ENCODE measurements at places on chromosomes 7 and 10.

- DNase-seq, result no peak
Measured at GRCh38 chr10:84015877-84016595, 123.3 kb upstream of the GHITM start.

GRCh38 chr10:132391676-132392020, 5.4 kb upstream of the PWWP2B start:
- no peak for DNase-seq

- DNase-seq, result peak; percentile 51
Measured at GRCh38 chr7:137642472-137642871, 204.3 kb downstream of the DGKI start.

DNA sequence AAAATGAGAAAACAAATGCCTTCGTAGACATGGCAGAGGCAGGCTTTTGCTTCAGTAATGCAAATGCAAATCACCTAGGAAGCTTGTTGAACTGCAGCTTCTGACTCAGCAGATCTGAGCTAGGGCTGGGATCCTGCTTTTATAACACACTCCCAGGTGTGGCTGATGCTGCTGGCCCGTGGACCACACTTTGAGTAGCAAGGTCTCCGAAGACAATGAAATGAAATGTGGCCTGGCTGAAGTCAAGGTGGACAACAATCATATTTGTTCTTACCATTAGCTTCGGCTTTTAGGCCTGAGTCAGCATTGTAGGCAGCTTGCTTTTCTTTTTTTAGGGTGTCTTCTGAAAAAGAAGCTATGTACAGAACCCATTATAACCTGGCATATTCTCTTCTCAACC, 26.3 kb downstream of the COL17A1 start:
- no peak for DNase-seq

- no peak for DNase-seq
Measured at GRCh38 chr10:75430000-75430763, 1.2 kb upstream of the LRMDA start.

DNA sequence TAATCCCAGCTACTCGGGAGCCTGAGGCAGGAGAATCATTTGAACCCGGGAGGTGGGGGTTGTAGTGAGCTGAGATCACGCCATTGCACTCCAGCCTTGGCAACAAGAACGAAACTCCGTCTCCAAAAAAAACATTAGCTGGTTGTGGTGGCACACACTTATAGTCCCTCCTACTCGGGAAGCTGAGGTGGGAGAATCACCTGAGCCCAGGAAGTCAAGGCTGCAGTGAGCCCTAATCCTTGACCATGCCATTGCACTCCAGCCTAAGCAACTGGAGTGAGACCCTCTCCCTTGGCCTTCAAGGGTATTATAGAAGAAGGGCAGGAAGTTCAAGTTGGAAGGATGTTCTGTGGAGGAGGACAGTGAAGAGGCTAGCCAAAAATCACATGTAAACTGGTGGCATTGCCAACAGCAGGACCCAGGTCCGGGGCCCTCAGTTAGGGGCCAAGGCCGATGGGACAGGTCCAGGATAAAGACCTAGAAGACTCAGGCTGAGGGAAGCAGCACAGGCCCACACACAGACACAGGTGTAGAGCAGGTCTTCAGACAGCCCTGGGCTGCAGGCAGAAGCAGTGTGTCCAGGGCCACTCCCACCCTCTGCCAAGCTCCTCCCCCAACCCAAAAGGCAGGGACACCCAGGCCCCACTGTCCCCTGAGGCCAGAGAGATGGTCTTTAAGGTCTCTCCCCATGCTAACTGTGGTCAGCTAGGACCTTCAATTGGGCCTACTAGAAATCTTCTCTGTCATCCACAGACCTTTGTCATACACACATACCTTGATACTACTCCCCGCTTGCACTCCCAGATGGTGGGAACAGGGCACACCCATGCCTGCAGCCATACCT, 8.4 kb upstream of the SAMD8 start:
- DNase-seq, result no peak

DNA sequence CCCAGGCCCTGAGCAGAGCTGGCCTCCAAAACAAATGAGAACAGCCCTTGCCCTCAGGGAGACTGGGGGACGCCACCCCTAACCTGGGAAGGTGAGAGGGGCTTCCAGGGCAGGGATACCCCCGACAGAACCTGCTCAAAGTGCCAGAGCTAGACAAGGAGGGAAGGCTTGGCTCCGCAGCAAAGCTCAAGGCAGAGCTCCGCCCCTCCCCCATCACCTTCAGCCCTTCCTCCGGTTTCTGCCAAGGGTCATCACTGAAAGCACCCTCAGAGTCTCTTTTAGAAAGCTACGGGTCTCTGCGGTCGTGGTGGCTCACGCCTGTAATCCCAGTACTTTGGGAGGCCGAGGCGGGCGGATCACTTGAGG, 73.4 kb upstream of the CUX1 start:
- DNase-seq, result no peak

GRCh38 chr10:113108194-113108835, 158.3 kb downstream of the TCF7L2 start:
- no peak for DNase-seq

DNA sequence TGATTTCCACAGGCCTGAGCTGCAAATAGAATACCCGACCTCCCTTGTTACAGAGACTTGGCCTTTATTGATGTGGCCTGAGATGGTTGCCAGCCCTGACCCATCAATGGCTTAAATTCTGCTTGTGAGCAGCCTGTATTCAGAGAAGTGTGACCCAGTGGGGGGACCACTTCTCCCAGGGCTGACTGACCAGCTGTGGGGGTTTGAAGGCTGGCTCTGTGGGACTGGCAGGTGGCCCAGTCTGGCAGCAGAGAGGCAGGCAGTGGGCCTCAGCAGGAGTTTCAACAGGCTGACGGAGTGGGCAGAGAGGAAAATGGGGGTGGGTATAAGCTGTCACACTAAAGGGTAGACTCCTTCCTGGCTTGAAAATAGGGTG, 12.2 kb upstream of the PPIF start:
- DNase-seq, result no peak

- DNase-seq, result peak; percentile 83
Measured at GRCh38 chr7:100745184-100745583, 11.8 kb downstream of the ZAN start.

DNA sequence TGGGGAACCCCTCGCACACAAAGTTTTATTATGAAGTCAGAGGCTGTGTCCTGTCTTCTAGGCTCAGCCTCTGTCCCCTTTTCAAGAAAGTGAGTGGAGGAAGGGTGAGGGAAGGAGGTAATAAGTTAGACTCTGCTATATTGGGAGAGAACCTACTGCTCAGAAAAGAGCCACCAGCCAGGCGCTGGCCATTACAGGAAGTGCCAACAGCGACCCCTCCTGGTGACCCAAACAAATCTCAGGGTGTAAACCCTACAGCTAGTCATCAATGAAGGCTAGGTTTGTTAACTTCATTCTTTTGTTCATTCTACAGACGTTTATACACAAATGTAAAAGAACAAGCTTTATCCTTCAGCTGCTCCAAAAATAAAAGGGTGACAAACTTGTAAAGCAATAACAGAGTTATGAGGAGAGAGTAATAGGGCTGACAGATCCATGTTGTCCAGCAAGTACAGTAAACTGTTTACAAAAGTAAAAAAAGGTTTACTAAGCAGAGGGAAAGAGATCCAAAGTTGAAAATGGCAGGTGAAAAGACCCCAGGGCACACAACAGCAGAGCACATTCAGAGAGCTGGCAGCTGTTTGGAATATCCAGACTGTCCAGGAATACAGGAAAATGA, 82.7 kb downstream of the FAM204A start:
- peak; percentile 30 for DNase-seq

DNA sequence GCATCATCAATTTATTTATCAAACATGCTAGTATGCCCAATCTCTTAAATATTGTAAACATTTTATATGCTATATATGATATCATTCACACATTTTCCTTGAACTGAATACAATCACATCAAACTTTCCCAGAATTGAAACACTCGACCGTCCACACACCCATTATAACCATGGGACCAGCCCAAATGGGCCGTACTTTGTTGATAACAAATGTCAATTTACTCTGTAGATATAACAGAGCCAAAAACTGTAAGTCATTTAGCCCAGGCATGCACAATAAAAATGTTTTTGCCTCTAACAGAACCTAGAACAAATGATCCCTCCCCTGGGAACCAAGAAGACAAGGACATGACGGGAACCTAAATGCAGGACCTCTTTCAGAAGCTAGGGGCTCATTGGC, 683 bp upstream of the ANKRD22 start:
- no peak for DNase-seq

- no peak for DNase-seq
Measured at GRCh38 chr10:54434782-54435181, 366.2 kb downstream of the PCDH15 start.

DNA sequence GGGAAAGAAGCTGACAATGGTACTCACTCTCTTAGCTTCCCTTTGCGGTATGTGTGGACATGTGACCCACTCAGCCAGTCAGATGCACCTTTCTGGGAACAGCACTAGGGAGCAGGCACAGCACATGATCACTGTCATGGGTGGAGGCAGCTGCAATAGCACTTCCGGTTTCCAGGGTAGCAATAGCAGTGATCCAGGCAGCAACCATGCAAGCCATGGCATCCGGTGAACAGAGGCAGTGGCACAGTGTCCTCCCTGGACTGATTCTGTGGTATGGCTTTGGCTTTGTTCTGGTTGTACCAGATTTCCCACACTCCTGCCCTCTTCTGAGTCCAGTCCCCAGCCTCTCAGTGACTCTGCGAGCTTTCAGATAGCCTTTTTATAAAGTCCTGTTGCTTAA, 86.8 kb upstream of the NAMPT start:
- DNase-seq, result no peak

DNA sequence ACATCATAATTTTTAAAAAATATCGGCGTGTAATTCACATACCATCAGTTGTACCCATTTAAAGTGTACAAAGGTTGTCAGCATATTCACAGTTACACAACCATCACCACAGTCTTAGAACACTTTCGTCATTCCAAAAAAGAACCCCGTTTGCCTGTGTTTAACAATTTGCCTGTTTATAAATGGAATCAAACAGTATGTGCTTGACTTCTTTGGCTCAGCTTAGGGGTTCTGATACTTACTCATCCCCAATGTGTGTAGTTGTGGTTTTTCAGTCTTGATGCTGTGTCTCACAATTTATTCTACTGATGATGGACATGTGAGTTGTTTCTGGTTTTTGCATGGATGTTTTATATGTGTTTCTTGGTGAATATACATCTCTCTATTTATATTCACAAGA, 50.0 kb downstream of the PRPF18 start:
- no peak for DNase-seq

DNA sequence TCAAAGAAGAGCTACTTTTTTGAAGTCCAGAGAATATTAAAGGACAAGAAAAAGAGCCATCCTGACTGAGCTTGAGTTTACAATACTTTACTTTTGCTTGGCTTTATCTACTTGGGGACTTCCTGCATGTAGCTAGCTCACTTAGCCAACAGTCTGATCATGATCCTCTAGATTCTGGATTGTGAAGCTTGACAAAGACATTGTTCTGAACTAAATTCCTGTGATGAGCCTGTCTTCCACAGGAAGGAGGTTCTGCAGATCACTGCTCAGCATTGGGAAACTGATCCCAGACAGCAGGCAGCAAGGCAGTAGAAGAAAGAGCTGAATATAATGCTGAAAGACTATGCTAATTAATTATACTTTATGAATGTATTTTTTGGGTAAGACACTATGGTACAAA, 296.4 kb downstream of the DGKB start:
- DNase-seq, result no peak

- DNase-seq, result no peak
Measured at GRCh38 chr10:64277536-64277935, 756.3 kb downstream of the REEP3 start.

- DNase-seq, result peak; percentile 78
Measured at GRCh38 chr7:107563775-107564552, at the start of the genes COG5 and DUS4L. COG5 (minus strand) TSS chr7:107563920; CDS start chr7:107563896, 24 bp downstream. DUS4L (plus strand) TSS chr7:107563971; CDS start chr7:107567071, 3,100 bp downstream.

DNA sequence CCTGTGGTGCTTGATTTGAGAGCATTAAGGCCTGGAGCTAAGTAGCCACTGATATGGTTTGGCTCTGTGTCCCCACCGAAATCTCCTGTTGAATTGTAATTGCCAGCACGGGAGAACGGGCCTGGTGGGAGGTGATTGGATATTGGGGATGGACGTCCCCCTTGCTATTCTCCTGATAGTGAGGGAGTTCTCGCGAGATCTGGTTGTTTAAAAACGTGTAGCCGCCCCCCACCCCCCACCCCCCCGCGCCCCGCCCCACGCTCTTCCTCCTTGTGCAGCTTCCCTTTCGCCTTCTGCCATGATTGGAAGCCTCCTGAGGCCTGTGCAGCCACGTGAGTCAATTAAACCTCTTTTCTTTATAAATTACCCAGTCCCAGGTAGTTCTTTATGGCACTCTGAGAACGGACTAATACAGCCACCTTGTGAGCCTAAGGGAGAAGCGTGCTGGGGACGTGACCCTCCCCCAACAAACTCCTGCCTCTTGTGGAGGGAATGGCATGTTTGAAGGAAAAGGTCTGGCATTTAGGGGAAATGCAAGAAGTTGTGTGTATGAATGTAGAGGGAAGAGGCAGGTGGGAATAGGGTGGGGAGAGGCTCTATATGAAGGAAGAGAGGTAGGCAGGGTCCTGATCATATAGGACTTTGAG, 118.0 kb upstream of the KMT2C start:
- no peak for DNase-seq

DNA sequence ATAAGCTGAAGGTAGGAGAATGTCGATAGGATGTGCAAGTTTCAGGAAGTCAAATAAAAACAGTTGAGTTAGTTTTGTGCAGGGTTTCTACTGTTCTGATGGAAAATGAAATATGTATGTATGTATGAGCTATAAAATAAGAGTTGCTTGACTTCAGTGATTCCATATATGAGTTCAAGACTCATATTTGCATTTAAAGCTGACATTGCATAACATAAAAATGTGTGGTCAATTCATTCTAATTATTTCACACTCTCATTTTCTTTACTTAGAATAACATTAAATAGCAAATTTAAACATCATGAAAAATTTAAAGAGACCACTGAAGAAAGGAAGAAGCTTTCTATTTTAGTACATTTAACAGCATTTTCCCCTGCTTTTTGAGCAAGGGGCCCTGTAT, 37.8 kb downstream of the IFIT5 start:
- no peak for DNase-seq

- peak; percentile 56 for DNase-seq
Measured at GRCh38 chr10:52539463-52539862, 225.4 kb downstream of the DKK1 start.

DNA sequence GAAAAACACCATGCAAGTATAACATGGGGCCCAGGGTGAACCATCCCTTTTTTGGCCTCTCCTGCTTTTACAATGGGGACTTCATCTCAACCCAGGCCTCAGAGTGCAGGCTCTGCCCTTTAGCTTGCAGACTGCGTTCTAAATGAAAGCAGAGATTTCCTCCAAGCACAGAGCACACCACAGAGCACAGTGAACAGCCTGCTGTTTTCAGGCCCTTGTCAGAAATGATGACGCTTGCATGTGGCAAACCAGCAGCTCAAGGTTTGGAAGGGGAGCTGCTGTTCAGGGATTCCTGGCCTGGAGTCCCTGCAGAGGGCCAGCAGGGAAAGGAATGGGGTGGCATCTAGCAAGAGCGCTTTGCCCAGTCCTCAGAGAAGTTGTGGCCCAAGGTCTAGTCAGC, 167.3 kb upstream of the CDCA7L start:
- DNase-seq, result no peak

DNA sequence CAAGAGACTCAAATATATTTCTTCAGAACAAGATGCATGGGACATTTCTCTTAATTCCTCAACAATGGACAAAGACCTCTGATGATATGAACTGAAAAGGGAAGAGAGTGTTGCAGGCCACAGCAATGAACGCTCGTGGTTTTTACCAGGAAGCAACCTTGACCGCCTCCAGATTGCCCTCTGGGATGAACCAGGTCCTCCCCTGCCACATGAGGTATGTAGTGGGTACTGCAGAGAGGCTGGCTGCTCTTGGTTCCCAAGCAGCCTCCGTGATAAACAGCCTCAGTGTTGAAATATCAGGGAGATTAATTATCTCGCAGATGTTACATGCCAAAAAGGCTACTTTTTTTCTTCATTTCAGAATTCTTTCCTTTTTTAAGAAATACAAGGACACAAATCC, 338.8 kb downstream of the ELMO1 start:
- DNase-seq, result no peak
